ENCODE measurements at places on chromosomes 1 and 21.

- DNase-seq, result no peak
These were observed 86.1 kb downstream of the OMA1 start for GRCh38 chr1:58460469-58460868.

- peak; percentile 34 for DNase-seq
These were observed 183.4 kb upstream of the PTBP2 start for GRCh38 chr1:96538111-96538641.

DNA sequence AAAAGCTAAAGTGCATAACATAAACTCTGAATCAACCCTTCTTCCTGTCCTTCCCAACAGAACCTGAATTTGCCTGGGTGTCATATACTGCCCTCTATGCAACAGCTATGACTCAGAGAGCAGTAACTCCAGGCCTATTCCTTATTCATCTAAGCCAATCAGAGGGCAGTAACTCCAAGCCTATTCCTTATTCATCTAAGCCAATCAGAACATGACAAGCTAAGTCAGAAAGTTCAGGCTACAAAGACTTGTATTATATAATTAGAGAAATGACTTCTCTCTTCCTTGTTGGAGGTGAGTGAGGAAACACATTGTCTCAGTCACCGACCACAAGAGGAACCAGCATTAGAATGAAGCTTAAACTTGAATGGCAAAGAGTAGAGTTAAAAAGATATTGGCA is 26.2 kb upstream of the TADA1 start:
- DNase-seq, result no peak

DNA sequence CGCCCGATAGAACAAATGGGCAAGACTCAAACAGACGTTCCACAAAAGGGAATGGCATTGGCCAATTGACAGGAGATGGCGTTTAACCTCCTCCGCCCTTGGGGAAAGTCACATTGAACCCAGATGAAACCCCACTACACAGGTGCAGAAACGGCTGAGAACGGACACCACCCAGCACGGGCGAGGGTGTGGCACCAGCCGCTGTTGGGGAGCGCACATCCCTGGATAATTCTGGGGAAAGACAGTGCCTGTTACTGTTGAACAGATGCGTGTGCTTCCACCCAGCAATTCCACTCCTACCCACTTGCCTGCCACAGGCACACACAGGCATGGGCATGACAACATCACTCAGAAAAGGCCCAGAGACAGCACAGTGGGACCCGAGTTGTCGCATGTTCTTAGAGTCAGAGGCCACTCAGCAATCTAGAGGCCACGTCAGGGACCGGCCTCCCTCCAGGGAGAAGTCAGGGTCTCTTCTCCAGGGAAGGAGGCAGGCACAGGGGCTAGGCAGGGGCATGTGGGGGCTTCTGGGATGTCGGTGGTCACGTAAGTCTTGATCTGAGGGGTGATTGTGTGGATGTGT is 15.2 kb downstream of the PRXL2B start:
- no peak for DNase-seq

DNA sequence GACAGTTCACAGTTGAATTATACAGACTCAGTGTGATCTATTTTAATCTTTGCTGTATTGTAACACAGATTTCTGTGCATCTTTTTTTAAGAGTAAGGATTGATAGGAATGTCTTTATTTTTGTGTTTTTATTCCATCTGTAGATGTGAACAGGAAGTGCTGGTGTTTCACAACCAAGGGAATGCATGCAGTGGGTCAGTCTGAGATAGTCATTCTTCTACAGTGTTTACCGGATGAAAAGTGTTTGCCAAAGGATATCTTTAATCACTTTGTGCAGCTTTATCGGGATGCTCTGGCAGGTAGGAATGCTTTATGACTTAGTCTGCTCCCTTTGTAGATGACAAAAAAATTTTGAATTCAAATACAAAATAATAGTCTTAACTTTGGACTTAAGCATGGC is 84.5 kb downstream of the CC2D1B start:
- DNase-seq, result no peak

All from AG04449 (cell line).